Endothelial cell (in vitro differentiated cells): ENCODE measurements at places on chromosomes 6 and 20.

- no peak for DNase-seq
Measured at GRCh38 chr20:18578581-18578980, 9.3 kb upstream of the DTD1 start.

DNA sequence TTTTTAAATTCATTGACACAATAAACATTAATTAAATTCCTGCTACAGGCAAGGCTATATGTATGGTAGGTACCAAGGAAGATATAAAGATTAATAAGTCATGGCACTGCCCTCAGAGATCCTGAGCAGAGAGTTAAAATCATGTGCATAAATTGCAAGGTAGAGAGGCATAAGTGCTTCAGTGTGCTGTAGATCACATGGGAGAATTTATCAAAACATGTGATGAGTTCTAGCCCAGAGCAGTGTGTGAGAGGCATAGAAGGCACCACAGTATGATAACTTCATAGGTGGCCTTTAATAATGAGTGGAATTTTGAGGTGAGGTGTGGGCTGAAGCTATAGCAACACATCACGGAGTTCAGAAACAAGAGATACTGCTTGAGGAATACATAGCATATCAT lies 465.9 kb upstream of the RNF217 start:
- no peak for DNase-seq

- DNase-seq, result no peak
Measured at GRCh38 chr20:48171071-48171470, 385.8 kb upstream of the SULF2 start.

GRCh38 chr20:2946988-2947961 lies 74.0 kb downstream of the PTPRA start:
- DNase-seq, result no peak

GRCh38 chr6:108841377-108841855 lies 6.8 kb upstream of the ARMC2 start:
- DNase-seq, result no peak

GRCh38 chr20:33660035-33660684 lies 2.0 kb upstream of the C20orf144 start:
- DNase-seq, result no peak

DNA sequence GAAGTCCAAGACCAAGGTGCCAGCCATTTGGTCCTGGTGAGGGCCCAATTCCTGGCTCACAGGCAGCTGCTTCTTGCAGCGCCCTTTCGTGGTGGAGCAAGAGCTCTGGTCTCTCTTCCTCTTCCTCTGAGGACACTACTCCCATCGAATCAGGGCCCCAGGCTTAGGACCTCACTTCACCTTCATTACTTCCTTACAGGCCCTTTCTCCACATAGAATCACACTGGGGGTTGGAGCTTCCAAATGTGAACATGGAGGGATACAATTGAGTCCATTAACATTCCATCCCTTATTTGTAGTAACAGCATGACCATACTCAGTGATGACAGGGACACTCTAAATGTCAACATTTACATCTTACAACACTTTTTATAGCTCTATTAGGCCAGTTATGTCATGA lies 2.3 kb downstream of the RAMACL start:
- DNase-seq, result no peak

GRCh38 chr20:31746068-31746878 lies 7.2 kb downstream of the TPX2 start:
- no peak for DNase-seq

DNA sequence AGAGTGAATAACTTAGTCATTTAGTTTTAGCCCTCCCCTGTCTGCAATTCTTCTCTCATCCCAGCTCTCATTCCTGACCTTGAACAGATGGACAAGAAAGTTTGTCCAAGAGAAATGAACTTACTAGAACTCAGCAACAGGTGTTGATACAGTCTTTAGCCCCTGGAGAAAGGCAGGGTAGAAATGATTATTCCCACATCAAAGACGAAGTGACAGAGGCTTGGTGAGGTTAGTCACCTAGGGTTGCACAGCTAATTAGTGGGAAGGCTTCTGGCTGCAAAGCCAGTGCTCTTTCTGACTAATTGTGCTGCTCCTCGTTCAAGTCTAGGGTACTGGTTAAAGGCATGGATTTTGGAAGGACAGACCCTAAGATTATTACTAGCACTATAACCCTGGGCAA lies 4.5 kb downstream of the ZDHHC14 start:
- DNase-seq, result no peak
